Esophagus muscularis mucosa (tissue), 4 donors: ENCODE measurements at places on chromosomes 6 and 20. TPM values are rescaled to one million over a fixed set of nuclear protein-coding genes. Genes with fewer than 3 reads are reported as not detected.

GRCh38 chr20:34791289-34792020, 34.0 kb downstream of the NCOA6 start:
- DNase-seq, result no peak

Gene SGK1
- total RNA-seq, result 44.6 TPM

Gene CCN2
- 518 TPM for total RNA-seq

DNA sequence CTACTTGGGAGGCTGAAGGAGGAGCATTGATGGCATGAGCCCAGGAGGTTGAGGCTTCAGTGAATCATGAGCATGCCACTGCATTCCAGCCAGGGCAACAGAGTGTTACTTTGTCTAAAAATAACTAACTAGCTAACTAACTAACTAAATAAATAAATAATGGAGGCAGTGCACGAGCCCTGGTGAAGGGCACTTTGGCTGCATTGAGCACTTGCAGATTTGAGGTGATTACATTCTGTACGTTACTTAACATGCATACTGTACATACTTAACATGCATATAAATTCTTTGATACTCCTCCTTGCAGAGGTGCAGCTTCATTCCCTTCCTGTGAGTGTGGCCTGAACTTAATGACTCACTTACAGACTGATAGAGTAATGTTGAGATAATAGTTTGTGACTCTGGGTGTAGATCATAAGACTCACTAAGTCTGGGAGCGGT, 10.7 kb downstream of the HLA-A start:
- no peak for DNase-seq

Gene KCTD20
- 61.0 TPM for total RNA-seq

GRCh38 chr6:12119085-12119588, 107.0 kb downstream of the HIVEP1 start:
- DNase-seq, result no peak

DNA sequence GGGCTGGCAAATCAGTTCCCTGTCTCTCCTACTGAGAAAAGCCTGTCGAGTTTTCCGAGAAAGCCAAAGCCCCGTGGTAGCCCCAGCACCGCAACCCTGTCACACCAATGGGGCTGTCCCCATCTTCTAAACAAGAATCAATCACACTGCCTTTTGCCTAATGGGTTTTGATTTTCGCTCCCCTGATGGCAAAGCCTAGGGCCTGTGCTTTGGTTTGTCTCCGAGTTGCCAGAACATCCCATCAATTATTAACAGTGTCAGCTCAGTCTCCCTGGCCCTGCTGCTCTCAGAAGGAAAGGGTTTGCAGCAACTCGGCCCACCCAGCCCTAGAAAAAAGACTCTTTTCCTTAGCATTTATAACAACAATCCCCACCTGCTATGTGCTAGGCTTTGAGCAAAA, 4.2 kb downstream of the KCNB1 start:
- no peak for DNase-seq

- DNase-seq, result no peak
Observed at GRCh38 chr6:132607544-132608233, 16.4 kb downstream of the TAAR2 start.

- peak; percentile 66 for DNase-seq
Observed at GRCh38 chr6:148842296-148843019, 95.6 kb downstream of the UST start.

Gene PIM1
- total RNA-seq, result 26.1 TPM

DNA sequence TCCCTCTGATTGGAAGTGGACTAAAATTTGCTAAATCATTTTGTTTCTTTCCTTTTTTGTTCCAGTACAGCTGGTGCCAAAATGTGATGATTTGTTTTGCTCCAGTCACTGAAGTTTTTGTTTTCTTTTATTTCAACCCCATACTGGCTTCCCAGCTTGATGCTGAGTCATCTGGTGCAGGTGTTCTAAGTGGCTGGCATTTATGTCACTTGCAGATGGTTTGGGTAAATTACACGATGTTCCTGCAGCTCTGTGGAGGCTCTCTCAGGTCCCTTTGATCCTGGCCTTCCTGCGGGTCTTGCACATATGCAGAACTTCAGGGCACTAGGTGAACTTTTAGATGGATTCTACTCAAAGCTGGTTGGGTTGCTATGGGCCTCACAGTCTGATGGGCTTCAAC, 577.7 kb downstream of the HAO1 start:
- no peak for DNase-seq

- DNase-seq, result no peak
Observed at GRCh38 chr20:3752386-3752759, 15.2 kb downstream of the ADISSP start.

DNA sequence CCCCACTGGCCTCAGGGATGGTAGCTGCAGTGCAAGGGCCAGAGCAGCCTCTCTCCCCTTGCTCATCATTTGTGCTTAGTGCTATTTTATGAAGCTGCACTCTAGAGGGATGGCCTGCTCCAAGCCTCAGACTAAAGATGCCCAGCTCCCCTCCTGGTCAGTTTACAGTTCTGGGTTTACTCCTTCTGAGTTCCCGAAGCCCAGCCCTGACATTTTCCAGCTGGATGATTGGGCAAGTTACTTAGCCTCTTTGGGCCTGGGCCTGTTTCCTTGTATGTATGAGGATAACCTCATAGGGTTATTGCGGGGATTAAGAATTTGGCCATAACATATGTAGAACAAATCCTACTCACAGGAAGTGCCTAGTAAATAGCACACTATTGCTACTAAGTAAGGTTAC, 31.8 kb upstream of the EMILIN3 start:
- DNase-seq, result no peak

GRCh38 chr6:13682346-13682745, 29.3 kb downstream of the RANBP9 start:
- no peak for DNase-seq

Gene FRK
- total RNA-seq, result 0.39 TPM

- DNase-seq, result no peak
Observed at GRCh38 chr6:27811451-27811772, 100.8 kb downstream of the OR2B2 start.

Gene SLC25A27
- total RNA-seq, result 13.3 TPM

DNA sequence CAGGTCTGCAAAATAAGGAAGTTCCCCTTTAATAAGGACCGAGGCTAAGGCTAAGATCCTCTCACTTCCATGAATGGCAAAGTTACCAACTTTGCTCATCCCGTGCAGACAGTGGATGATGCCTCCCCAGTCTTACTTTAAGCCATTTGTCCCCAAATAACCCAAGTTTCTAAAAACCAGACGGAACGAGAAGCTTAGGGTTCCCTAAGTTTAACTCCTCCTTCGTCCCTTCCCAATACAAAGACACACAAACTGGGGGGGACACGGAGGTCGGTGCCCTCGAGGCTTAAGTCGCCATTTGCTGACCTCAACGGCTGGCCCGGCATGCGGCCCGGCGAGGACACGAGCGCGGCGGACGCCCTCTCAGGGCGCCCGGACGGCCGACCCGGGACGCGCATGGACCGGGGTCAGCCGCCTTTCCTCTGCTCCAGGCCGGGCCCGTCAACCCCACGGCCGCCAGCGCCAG, 527 bp downstream of the FBXO30 start:
- DNase-seq, result no peak

Gene ESR1
- 1.8 TPM for total RNA-seq

Gene IBTK
- total RNA-seq, result 26.5 TPM

- no peak for DNase-seq
Observed at GRCh38 chr6:4936681-4937041, 67.2 kb downstream of the RPP40 start.

Gene PAK5
- 0.42 TPM for total RNA-seq

Gene BFSP1
- 5.8 TPM for total RNA-seq

- no peak for DNase-seq
Observed at GRCh38 chr6:25337431-25337830, 58.3 kb downstream of the CARMIL1 start.

Gene FLRT3
- 0.97 TPM for total RNA-seq

- DNase-seq, result no peak
Observed at GRCh38 chr6:158754738-158755137, 64.4 kb downstream of the EZR start.
